ENCODE measurements at places on chromosomes 2 and 18.

- no peak for DNase-seq
These were observed 2.0 kb upstream of the MYT1L start for GRCh38 chr2:2333076-2333475.

DNA sequence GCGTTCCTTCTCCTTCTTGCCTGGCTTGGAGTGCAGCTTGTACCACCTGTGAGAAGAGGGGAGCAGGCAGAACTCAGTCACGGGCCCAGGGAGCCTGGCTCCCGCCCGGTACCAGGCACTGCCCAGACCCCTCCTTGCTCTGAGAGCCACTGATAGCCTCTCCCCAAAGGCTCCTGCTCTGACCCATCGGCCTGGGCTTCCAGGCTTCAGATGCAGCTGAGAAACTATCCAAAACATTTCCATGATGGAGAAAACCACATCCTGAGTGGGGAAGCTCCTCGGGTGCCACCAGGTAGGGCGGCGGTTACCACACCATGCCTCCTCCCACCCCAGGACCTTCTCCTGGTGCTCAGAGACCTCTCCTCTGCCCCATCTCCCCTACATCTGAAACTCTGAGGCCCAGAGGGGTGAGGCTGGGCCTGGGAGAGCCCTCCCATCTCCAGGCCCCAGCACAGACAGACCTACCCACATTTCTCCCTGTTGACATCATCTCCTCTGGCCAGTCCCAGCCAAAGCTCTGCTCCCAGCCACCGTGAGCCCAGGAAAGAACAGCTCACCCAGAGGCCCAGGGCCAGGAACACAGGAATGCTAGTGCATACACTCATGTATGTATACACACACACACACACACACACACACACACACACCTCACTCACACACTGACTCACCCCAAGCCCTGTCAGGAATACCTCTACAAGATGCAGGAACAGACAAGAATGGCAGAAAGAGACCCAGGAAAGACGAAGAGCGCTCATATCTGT lies 17.9 kb upstream of the SFXN5 start:
- no peak for DNase-seq

- no peak for DNase-seq
These were observed 27.6 kb downstream of the SLC1A4 start for GRCh38 chr2:65016789-65017188.

DNA sequence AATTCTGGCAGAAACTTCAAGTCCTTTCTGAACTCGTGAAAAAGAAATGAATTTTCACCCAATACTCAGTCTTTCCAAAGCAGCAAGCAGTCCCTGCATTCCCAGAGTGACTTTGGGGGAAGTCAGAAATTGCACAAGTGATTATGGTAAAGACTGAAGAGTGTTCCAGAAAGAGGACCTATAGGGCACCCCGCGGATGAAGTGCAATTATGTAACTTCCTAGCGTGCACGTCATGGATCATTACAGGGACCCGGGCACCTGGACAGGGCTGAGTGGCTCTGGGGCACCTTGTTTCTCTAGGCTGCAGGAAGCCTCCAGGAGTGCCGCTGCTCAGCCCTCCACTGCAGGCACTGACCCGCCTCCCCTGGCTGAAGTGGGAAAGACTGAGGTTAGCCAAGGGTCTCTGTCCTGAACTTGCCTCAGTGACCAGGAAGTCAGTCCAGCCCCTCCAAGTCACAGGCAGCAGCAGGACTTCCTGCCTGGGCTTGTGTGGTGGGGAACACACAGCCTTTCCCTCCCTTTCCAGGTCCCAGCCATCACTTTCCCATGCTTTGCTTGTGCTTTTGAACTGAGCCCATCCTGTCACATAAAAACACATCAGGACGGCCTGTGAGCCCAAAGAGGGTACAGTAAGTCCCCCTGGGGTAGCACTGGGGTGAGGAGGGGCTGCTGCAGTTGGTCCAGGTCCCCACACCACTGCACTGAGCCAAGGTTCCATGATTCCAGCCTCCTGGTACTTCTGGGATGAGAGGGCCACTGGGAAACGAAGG lies 19.8 kb downstream of the TMEM185B start:
- no peak for DNase-seq

DNA sequence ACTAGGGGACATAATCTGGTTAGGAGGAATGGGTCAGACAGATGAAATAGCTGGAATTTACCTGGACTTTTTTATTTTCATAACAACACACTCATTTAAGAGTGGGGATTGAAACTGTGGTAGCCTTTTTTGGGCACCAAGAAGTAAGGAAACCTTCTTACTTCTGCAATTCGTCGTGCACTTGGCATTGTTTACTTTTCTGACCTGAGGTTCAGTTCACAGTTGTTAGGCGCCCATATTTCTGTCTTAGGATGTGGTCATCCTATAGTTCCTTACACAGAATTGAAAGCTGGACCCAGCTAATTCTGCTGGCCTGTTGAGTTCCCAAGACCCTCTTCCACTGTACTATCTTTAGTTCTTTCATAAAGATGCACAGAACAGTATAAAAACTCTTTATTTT lies 72.9 kb downstream of the TMX3 start:
- no peak for DNase-seq

GRCh38 chr18:32958746-32959145 lies 185.9 kb upstream of the KLHL14 start:
- no peak for DNase-seq

DNA sequence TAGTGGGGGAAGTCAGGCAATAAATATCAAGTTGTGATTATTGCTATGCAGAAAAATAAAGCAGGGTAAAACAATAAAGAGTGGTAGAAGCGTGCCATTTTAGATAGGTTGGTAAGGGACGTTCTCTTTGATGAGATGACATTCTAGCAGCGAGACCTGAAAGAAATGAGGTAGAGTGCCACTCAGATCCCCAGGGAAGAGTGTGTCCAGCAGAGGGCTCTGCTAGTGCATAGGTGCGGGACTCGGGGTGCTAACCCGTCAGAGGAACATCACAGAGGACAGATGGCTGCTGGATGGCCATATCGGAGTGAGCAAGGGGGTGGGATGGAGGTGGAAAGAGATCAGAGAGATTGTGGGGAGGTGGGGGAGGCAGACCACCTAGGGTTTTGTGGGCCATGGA lies 16.3 kb upstream of the GTF2A1L start:
- DNase-seq: no peak

DNA sequence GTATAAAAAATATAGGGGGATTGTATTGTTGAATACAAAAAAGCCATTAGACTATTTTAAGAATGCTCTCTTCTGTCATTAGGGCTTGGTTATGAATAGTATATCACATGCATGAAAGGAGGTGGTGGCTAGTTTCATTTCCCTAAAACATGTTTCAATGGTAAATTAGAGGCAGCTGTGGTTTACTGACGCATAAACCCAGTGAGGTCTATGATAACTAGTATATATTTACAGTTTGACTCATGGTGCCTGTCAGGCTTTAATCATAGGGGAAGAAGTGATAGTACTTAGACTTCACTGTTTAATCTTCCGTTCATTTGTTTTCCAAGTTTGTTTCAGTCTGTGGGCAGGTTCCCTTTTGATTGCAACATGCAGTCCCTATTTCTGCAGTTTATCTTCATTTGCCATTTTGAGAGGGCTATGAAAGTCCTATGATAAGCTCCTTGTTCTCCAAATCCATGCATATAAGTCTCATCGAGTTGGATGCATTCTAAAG lies 55.1 kb upstream of the MAP4K3 start:
- peak; percentile 8 for DNase-seq

DNA sequence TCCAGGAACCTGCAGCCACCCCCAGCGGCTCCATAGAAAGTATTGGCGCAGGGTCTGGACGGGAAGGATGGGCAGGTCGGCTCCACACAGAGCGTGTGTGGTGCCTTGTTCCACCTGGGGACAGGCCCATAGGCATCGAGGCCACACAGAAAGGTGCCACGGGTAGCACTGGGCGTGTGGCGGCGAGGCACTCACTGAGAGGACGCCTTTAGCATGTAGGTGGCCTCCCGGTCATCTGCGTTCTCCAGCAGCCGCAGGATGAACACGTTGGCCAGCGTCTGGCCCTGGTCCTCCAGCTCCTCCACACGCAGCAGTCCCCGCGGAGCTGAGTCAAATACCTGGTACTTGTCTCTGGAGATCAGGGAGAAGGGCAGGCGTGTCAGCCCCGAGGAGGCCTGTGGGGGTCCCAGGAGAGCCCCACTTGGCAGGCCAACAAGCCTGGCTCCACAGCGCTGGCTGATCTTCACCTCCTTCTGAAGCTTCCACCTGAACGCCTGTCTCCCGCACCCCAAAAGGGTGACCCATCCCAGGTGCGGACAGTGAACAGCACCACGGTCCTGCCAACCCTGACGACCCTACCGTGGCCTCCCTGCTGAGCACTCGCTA lies 13.2 kb downstream of the SNORC start:
- no peak for DNase-seq

- DNase-seq: no peak
These were observed 193.0 kb upstream of the NETO1 start for GRCh38 chr18:73060666-73061288.

- DNase-seq: no peak
These were observed 24.6 kb downstream of the RAMP1 start for GRCh38 chr2:237883951-237884446.

- no peak for DNase-seq
These were observed 38.6 kb downstream of the FEZ2 start for GRCh38 chr2:36559221-36559942.

DNA sequence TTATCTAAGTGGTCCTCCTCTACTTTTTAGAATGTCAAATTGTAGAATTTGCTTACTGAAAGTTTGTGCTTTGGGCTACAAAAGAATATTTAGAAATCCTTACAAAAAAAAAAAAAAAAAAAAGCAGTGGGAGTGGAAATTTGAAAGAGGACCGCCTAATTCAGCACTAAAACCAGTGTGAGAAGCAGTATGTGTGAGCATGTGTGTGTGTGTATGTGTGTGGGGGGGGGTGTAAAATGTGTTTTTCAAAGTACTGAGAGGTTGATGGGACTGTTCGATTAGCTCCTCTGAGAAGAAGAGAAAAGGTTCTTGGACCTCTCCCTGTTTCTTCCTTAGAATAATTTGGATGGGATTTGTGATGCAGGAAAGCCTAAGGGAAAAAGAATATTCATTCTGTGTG lies at the start of gene VIT:
TSS of gene VIT (plus strand) at position 175 of the 400 bp plus-strand sequence. CDS start 19,664 bp downstream, outside the sequence.
- no peak for DNase-seq

DNA sequence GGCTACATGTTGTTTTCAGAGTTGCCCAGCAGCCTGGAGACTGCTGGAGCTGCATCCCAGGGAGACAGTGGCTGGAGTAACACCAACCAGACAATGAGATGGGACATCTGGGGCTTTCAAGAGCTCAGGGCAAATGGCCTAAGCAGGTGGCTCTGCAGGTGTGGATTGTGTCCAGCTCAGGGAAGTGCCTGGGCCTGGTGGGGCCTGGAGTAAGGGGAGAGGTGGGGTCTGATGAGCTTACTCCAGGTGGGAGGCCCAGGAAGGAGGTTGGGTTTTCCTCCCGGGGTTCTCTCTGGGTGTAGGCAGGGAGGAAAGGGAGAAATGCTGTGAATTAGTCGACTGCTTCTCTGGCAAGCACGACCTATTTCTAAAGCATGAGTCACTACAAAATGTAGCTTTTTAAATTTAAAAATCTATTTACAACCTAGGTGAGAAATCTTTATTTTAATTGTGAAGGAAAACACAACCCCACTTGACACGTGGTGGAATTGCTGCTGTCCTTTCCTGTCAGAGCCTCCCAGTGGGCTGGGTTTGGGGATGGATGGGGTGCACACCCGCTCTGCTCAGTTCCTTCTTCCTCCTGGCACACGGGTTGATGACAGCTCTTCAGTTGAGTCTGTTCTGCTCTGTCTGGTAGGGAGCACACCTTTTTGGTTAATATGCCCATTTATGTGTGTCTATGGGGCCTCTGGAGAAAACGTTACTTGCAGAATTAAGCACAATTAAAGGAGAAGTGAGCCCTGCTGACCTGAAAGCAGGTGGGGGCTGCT lies 81.6 kb downstream of the SH3RF3 start:
- DNase-seq: no peak

GRCh38 chr18:36692921-36693332 lies 135.9 kb downstream of the TPGS2 start:
- DNase-seq: no peak

DNA sequence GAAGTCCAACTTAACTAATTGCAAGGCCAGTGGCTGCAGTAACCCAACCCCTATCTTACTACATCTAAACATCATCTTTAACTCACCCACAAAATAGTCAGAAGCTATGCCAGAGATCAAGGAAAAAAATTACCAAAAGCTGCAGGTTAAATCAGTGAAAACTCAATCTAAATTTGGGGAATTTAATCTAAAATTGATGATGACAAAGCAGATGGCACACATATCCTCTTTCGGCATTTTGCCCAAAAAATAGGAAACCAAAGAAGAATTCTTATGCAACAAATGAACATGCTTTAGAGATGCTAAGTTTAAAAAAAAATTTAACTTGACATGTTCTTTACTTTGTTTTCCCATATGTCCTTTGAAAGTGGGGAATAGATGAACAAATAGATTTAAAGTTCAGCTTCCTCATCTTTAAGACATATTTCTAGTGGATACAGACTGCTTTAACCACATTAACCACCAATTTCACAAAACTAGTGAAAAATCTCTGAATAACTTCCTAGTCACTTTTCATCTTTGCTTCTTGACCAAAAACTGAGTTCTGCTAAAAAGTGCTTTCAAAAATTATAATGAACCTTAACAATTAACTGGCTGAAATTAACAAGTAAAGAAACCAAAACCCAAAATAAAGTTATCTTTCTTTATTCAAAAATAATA lies 74.3 kb upstream of the CCDC150 start:
- DNase-seq: no peak

GRCh38 chr2:201248288-201248844 lies 12.0 kb upstream of the CASP8 start:
- no peak for DNase-seq

GRCh38 chr2:143261986-143262385 lies 132.8 kb downstream of the ARHGAP15 start:
- peak; percentile 71 for DNase-seq

DNA sequence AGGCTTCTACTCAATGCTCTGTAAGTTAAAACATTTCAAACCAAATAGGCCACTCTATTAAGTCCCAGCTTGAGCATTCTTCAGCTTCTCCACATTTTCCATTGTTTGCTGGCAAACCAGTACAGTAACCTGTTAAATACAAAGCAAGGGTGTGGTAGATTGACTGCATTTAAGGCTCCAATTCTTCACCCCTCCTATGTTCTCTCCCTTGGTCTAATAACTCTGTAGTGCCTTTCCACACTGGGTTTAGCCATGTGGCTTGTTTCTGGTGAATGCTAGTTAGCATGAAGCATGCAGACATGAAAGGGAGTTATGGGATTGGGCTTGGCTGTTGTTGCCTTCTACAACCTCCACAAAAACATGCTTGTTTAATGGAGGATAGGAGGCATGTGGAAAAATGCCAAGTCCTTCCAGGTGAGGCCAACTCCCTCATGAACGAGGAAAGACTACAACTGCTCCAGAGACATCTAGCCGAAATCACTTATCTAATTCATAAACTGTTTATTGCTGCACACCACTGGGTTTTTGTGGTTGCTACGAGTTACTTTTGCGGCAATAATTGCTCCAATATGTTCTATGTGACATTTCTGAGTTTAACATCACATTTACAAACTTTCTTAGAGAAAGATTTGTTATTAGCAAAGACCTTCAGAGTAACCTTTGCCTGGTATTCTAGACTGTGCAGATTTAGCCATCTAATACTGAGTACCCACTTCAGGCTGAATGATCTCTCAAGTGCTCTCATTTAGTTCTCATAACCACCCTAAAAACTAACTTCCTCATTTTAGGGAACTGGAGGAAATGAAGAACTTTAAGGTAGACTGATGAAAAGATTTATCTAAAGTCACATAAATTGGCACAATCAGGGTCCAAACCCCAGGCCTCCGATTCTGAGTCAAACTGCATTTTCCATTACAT lies 104.0 kb downstream of the SMAD2 start:
- no peak for DNase-seq
